NAMALWA (cell line): ENCODE measurements at places on chromosomes 7 and 10.

- peak; percentile 84 for DNase-seq
Observed at GRCh38 chr7:69598487-69599285, 411 bp downstream of the AUTS2 start.

DNA sequence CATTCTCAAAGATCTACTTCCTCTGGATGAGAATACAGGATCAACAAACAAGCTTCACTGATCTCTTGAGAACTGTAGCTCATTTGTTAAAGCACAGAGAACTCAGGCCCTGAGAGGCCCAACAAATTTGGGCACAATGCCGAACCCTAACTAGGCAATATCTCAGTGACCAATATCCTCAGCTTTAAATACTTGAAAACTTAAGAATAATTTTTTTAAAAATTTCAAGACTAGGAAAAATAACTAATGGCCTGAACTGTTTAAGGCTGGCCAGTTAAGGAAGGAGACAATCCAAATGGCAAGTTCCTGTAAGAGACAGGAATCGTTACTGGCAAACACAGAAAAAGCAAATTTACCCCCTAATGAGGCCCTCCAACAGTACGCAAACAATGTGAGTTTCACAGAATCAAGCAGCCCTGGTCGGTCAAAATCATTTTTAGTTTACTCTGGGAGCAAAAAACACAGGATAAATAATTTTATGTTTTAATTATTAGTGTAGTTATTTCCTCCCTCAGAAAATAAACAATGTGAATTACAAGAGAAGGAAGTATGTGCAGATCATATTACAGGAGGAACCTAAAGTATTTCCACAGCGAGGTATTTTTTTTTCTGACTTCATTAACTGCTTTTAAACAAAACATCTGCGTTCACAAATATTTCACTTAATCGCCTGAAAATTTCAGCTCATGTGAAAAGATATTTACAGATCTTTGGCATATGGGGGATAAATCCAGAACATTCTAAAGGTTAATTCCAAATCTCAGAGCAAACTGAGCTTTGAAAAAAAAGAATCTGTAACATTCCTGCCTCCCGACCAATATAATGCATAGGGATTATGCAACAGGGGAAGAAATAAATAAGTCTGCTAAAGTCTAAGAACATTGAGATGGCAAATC is 39.5 kb downstream of the NT5C2 start:
- no peak for DNase-seq

GRCh38 chr10:114499116-114499515 is 94.8 kb upstream of the AFAP1L2 start:
- no peak for DNase-seq

- no peak for DNase-seq
Observed at GRCh38 chr10:58971796-58972491, 204.5 kb upstream of the PHYHIPL start.

- no peak for DNase-seq
Observed at GRCh38 chr10:101961591-101962498, 94.1 kb downstream of the ARMH3 start.

- peak; percentile 29 for DNase-seq
Observed at GRCh38 chr10:62912086-62912485, 95.9 kb upstream of the EGR2 start.

- DNase-seq: no peak
Observed at GRCh38 chr7:46239846-46240245, 318.8 kb upstream of the IGFBP3 start.

DNA sequence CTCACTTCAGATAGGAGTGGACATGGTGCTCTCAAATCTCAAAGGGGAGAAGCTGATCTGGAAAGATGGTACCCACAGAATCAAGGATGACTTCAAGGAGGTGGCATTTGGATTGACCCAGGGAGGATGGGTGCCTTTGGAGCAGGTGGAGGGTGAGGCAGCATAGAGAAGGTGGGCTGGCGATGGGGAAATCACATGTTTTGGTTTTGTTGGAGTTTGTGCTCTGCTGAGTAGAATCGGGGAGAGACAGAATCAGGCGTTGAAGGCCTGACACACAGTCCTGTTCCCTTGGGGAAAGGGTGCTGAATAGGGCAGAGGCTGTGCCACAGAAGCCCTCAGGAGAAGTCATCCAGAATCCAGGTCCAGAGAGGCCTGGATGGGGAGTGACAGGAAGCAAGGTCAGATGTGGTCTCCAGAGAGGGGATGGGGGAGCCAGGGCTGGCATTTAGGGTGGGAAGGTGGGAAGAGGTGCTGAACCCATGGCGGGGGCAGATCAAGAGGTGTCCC is 291.1 kb downstream of the GLRX3 start:
- DNase-seq: no peak

- DNase-seq: peak; percentile 90
Observed at GRCh38 chr7:113142385-113143119, 24.2 kb upstream of the SMIM30 start.

DNA sequence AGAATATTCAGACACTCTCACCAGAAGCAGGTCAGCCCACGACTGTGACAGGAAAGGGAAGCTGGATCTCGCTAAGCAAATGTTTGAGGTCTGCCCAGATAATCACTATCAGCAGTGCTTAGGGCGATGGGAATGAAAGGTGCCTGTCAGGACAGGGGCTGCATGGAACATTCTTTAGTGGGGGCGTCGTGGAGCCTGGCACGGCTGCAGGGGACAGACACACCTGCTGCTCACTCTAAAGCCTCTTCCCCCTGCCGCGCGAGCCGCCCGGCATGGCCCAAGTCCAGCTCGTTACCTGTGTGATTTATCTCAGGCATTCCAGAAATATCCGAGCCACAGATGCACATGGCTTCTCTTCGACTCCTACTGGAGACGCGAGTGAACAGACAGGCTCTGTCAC is 235.5 kb downstream of the GLRX3 start:
- no peak for DNase-seq

GRCh38 chr10:117761695-117762094 is 219.1 kb downstream of the EMX2 start:
- no peak for DNase-seq

DNA sequence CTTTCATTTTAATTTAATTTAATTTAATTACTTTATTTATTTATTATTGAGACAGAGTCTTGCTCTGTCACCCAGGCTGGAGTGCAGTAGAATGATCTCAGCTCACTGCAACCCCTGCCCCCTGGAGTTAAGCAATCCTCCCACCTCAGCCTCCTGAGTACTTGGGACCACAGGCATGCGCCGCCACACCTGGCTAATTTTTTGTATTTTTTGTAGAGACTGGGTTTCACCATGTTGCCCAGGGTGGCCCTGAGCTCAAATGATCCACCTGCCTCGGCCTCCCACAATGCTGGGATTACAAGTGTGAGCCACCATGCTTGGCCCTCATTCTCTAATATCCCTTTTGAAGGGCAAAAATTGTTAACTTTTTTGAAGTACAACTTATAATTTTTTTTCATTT is 92.9 kb downstream of the XRCC2 start:
- DNase-seq: no peak

- DNase-seq: no peak
Observed at GRCh38 chr7:100008525-100008924, 6.9 kb upstream of the ZKSCAN1 start.

GRCh38 chr10:127356360-127356759 is 160.0 kb upstream of the INSYN2A start:
- no peak for DNase-seq

GRCh38 chr7:158887594-158887993 is 31.2 kb downstream of the DYNC2I1 start:
- no peak for DNase-seq

- no peak for DNase-seq
Observed at GRCh38 chr10:88042160-88043100, 179.0 kb downstream of the PTEN start.

DNA sequence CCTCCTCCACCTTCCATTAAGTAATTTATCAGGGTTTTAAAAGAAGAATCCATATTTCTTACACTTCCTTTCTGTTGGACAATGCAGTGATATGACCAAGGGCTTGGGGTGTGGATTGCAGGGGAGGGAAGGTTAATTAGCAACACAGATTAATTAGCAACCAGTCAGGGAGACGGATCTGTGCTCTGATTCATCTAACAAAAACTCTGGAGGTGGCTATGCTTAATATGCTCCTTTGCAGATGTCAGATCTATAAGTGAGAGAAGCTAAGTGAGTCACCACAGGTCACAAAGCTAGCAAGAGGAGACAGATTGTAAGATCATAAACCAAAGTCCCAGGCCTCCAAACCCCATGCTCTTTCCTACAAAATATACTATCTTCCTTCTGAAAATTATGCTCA is 178.8 kb upstream of the ITGB1 start:
- DNase-seq: no peak

- no peak for DNase-seq
Observed at GRCh38 chr10:68364101-68364886, 31.6 kb upstream of the PBLD start.

DNA sequence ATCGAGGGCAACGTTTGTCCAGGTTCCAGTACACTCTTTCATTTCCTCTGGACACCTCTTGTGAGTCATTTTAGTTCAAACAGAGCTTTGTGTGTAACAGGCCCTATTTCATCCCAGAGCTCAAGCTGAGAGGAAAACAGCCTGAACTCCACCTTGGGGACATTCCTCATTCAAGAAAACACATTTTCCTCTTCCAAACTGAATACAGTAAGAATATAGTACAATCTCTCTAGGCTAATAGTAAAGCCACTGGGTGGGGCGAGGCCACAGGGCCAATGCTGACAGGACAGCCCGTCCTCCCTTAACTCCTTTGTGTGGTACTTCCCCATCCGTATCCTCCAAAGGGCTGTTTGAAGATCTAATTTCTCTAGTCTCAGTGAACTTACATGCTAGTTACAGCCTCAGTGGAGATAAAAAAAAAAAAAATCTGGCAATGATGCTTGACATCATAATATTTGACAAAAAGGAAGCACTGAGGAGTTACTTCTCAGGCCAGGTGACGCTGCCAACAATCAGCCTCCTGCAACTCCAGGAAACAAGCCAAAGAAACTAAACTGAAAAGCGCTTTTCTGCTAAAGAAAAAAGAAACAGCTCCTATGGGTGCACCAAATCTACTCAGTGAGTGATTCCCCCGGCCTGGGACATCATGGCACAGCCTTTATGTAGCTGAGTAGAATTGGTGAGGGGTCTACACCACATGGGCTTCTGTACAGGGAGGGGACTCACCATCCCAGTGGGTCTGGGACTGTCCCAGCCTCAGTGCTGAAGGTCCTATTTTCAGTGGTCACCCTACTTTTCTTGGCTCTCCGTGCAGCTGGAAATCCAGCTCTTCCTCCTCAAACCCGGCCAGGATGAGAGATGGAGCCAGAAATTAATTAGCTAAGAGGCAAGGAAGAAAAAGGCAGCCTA is 238.2 kb upstream of the NEBL start:
- DNase-seq: no peak

DNA sequence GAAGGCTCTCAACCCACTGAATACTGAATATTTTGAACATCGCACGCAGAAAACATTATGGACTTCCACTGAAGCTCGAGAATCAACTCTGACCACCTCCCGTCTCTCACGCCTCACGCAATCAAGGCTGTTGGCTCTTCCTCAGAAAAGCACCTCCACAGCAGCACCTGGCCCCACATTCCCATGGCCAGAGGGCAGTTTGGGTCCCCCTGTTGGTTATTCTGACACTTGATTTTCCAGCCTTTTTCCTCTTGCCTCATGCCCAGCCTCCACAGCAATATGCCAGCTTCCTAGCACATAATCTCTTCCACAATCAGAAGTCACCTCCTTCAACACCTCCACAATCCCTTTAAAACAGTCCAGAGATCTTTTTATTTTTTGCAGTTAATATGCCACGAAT is 55.9 kb downstream of the SVOPL start:
- DNase-seq: no peak

DNA sequence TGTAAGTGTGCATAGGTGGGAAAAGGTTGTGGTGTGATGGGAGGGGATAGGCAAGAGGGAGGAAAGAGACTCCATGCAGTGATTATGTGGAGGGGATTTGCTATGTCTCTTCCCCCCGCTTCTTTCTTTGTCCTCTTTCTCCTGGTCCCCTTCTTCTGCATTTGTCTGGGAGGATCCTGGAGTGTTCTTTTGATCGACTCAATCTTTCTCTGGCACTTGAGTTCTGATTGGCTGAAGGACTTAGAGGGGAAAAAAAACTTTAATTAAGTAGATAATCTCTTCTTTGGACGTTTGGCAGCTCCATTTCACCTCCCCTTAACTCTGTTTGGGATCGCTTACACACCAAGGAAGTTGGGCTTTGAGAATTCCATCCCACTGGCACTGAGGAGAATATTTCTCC is at the start of gene WNT8B:
TSS of gene WNT8B (plus strand) at position 301 of the 400 bp plus-strand sequence. CDS start 160 bp downstream, outside the sequence.
- DNase-seq: no peak

DNA sequence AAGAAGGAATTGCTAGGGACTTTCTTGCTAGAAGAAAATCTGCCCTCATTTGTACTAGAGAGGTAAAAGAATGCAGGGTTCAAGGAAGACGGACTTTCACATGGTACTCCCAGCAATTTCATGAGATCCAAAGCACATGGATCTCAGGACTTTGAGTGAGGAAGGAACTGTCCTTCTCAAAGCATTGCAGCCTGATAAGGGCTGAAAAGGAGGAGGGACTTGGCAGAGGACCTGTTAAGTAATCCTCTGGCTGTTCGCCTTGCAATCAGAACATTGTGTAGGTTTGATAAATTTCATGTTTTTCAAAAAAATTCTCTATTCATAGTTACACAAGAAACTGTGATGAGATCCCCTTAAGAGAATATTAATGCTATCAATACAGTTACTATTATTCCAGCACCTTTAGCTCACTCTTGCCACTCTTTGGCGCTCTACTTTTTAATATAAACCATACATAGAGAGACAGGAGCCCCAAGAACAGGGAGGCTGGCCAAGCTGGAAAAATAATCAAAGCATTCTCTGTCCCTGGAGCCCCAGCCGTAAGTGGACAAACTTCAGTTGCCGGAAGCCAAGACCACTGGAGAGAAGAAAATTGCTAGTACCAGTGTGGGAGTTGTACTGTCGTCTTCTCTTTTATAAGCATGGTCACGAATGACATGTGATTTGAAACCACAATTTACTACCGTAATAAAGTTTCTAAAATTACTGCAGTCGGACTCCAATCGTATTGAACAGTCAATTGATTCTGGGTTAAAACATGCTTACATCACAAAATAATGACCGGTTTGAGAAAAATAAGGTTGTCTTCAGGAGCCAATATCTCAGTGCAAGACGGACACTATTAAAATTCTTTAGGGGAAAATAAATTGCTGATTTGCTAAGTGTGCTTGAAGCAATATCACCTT is 424.4 kb downstream of the SDK1 start:
- DNase-seq: no peak

- no peak for DNase-seq
Observed at GRCh38 chr7:40095695-40096327, 38.6 kb downstream of the MPLKIP start.

- DNase-seq: peak; percentile 96
Observed at GRCh38 chr7:98202367-98203195, 8.7 kb upstream of the BHLHA15 start.

DNA sequence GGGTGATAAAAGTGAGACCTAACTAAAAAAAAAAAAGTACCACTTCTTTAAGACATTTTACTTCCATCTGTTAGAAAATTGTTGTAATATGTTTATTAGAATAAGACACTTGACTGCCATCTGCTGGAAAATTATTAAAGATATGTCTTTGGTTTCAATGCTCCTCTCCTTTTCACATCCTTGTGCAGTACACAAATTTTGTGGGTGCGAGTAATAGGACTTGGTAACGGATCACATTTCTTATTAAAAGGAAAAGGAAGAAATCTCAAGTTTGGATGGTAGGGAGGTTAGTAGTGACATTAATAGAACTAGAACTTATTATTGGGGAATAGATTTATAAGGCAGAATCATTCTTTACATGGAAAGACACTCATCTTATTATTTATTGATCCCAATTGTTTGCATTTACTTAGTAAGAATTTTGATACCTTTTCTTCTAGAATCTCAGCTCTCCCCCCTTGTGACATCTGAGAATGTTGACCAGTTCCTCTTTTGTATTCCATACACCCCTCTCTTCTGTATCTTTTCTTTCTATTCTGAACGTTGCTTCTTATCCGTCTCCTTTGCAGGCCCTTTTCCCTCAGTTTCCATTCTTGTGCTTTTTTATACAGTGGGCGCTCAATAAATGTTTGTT is 43.0 kb upstream of the RPA3 start:
- peak; percentile 86 for DNase-seq
